GOT3 (cell line): ENCODE measurements at places on chromosomes 7 and 10.

DNA sequence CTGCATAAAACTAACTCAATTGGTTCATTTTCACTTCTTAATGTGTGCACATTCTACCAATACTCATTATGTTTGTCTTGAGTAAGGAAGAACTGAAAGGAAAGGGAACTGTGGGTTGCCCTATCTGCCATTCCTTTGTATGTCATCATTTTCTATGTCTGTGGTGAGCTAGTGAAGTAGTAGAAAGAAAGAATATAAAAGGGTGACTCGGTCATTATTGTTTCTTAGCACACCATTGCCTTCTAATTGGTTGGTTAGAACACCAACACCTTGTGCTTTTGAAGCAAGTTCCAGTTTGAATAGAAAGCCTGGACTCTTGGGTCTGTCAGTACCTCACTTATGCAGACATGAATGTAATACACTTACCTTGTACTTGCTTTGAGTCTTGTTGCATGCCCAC is 64.3 kb upstream of the MDFIC start:
- no peak for DNase-seq

DNA sequence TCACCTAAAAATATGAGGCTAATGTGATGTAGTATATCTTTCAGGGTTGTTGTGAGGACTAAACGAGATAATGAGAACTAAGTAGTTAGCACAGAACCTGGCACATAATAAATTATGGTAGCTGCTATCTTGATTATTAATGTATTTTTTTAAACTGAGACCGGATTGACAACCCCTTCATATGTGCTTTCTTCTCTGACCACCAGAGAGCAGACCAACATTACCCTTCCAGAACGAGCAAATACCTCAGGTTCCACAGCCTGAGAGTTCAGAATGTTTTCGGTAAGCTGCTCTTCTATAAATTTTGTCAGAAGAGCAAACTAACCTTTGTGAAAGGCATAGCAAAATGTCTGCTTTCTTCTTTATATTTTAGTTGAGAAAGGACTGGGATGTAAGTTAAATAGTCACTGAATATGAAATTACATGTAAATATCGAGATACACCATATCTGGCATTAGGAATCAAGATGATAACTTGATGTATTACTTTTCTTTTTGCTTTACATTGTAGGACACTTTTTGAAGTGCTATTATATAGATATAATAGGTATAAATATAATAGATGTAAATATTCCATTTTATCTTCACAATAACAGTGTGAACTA is 13.6 kb upstream of the BPGM start:
- DNase-seq = no peak

DNA sequence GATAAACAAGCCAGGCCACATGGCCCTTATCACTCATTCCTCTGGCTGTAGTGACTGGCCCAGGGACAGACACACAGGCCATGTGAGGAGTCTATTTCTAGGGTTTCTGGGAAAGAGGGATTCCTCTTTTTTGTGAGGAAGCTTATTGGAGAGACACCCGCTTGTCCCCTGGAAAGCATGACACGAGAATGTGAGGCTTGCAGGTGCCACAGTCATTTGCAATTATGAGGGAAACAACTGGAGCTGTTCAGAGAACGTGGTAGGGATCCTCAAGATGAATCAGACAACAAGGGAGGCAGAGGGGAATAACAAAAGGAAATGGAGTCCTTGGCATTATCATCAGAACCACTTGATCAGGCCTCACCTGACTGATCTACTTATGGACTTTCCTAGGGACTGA is 64.5 kb downstream of the ADCYAP1R1 start:
- no peak for DNase-seq

DNA sequence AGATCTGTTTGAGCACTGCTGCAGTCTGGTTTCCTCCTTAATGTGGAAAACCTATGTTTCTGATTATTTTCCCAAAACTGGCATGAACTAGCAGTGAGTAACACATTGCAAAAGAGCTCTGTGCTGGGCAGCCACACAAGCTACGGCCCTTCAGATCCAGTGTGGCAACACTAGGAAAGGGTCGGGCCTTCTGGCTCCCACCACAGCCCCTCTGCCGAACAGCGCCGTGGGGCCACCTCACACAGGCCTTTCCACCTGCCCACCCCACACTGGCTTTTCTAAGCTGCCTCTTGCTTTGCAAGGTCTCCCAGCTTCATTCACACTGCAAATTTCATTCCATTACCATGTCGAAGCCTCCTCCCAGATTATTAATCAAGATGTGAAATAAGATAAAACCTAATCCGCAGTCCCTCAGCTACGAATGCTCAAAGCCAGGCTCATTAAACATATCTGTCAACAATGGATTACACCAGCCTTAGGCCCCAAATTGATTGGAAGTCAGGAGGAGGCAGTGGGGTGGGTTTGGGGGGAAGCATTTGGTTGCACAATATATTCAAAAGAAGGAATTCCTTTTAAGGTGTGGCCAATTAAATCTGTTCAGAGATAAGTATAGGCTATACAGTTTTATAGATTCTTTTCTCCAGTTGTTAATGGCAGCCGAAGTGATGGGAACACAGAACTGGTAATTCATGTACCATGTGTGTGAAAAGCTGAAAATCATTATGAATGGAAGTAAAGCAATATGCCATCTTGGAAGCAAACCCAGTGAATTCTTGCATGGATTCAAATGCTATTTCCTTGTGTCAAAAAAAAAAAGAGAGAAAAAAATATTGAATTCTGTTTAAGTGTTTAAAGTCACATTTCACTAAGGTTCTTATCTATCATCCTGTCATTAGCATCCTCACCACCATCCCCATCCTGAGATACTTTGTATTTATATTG is 223.7 kb downstream of the MTERF1 start:
- no peak for DNase-seq

DNA sequence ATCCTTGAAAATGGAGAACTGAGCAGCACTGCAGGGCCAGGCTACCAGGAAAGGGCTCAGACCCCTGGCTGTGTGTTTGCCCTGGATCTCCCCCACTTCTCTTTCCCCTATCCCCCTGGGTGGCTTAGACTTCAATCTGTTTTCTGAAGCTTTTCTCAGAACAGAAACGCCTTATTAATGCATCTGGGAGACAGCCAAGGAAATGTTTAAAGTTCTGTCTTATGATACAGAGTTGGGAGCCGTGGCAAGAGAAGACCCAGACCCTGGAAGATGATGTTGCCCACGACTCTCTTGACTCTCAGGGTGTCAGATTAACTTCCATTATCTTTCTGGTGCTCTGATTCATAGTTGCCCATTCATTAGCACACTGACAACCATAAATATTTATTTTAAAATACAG is 107.1 kb downstream of the EBLN1 start:
- no peak for DNase-seq

DNA sequence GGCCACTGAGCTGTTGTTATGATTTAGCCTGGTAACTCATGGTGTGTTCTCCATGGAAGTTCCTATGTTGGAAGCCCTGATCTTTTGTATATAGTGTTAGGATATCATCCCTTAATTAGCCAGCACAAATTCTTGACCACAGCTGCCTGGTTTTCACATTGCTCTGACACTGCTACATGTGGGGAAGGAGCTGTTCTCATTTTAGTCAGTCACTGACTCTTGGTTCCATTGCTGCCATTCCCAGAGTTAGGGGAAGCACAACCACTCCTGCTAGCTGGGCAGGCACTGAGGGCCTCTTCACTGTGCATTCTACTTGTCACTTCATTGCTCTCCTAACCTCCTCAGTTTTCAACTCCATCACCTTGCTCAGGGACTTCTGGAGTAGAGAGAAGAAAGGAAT is 98.4 kb upstream of the GJD4 start:
- no peak for DNase-seq

DNA sequence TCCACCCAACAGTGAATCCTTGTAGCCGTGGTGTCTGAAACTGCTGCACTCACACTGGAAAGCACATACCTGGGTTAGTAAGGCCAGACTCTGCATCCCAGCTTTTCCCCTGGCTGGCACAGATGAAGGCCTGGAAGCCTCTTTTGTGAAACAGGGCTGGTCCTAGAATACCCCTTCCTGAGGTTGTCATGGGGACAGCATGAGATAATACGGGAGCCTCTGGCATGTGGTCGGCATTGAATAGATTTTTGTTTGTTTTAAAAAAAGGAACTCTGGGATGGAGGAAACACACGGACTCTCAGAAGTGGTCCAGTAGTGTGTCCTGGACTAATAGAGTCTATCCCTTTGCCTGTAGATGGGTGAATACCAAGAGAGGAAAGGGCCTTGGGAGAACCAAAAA is 129.7 kb downstream of the TMEM178B start:
- no peak for DNase-seq
